ENCODE measurements at places on chromosomes 11 and 22.
A peak's percentile ranks its signal among the peaks of the same experiment; 100 is the strongest.

- DNase-seq = no peak
Observed at GRCh38 chr22:33597274-33597985, 322.8 kb downstream of the LARGE1 start.

GRCh38 chr11:100965346-100965745, 164.3 kb downstream of the PGR start:
- no peak for DNase-seq

DNA sequence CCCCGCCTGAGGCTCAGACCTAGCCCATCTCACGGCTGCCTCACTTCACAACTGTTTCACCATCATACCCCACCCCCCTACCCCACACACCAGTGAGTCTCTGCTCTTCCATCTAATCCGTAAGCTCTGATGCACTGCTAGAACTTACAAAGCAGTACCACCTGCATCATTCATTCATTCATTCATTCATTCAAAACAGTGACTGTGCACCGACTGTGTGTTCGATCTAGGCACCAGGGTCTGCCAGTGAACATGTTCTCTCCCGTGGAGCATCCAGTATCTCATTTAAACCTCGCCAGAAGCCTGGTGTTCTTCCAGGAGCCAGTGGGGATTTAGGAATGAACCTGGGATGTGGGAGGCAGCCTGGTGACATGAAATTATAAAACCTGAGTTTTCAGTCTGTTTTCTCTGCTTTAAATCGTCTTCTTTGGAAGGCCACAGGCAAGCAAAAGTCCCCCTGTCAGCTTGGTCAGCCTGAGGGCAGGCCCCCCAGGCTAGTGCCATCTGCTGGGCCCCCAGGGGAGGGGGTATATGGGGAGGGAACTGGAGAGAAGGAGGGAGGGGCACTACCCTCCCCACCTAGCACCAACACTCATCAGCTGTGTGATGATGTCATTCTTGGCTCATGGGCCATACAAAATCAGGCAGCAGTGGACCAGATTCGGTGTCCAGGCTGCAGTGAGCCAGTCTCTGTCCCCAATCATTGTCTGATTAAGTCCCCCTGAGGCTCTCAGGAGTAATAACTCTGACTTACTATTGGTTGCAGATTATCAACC, 18.4 kb downstream of the TMPRSS6 start:
- no peak for DNase-seq

- no peak for DNase-seq
Observed at GRCh38 chr11:87739766-87740165, 435.5 kb downstream of the RAB38 start.

- DNase-seq = no peak
Observed at GRCh38 chr11:75264356-75264755, 23.8 kb downstream of the TPBGL start.

DNA sequence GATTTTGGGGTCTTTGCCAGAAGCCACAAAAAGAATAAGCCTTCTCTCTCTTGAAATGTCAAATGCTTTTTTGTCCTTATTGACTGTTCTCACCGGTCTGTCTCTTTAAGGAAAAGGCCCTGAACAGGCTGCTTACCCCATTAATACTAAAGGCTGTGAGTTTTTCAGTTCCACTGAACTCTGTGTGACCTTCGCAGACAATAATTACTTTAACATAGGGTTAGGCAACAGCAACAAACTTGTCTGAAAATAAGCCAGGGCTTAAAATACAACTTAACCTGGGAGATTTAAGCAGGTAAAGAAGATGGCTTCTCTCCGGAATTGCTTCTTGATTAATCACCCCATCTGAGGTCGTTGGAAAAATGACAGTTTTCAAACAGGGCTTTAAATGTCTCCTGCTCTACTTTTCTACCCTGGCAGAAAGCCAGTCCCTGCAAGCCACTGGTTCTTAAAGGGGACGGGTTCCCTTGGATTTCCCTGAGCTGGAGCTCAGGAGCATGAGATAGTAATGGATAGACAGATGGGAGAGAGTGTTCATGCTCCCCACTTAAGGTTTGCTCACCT, 69.4 kb downstream of the ARL14EP start:
- DNase-seq = no peak

DNA sequence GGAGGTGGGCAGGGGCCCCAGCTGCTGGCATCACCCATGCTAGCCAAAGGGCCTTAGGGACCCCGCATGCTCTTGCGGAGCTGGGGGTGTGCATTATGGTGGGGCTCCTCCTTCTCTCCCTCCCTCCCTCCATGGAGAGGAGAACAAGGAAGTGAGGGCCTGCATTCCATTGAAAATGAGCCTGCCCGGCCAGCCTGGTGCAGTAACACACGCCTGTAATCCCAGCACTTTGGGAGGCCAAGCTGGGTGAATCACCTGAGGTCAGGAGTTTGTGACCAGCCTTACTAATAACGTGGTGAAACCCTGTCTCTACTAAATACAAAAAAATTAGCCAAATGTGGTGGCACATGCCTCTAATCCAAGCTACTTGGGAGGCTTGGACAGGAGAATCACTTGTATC, 22.4 kb downstream of the SNAP29 start:
- DNase-seq = no peak

DNA sequence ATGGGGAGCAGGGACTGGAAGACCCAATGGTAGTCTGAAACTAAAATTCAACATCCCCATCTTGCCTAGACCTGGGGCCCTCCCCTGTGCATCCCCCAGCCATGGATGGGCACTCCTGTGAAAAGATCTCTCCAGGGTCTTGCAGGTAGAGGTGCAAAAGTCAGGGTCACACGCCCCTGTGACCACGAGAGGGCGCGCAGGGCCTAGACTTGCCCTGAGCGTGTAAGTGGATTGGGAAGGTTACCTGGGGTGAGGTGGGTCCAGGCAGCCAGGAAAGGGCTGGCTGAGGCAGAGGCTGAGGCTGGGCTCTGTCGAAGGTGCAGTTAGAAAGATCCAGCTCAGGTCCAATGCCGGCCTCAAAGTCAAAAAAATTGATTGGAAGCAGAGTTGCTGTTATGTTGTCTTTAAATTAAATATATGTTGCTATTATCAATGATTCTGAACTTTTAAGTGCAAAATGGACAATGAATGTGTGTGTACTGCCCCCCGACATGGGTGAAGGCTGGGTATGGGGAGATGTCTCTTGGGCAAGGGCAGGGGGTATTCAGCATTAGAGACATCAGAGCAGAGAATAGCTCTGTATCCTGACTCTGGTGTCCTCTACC, 4.8 kb upstream of the POU2F3 start:
- DNase-seq = no peak

- DNase-seq = no peak
Observed at GRCh38 chr11:32817852-32818183, 11.9 kb upstream of the PRRG4 start.

DNA sequence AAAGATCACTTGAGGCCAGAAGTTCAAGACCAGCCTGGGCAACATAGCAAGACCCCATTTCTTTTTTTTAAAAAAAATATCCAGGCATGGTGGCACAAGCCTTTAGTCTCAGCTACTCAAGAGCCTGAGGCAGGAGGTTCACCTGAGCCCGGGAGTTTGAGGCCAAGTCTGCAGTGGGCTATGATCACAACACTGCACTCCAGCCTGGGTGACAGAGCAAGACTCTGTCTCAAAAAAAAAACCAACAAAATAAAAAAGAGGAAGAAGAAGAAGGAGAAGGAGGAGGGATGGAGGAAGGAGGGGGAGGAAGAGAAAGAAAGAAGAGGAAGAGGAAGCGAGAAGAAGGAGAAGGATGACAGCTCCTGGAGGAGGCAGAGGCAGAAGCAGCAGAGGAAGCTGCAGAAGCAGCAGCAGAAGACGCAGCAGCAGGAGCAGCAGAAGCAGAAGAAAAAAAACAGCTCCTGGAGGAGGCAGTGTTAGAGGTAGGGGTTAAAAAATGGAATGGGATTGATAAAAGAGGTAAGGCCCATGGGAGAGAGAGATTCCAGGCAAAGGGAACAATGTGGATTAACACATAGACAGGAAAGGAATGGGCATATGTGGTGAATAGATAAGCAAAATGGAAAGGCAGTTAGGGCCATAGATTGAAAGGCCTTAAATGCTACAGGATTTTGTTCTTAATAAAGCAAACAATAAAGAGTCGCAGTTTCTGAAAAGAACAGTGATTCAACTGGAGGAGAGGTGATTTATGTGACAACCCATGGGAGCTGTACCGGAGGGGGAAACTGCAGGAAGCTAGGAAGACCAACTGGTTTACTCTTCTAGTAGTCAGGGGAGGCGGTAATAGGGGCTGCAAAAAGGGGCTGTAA, 10.9 kb downstream of the PRCP start:
- no peak for DNase-seq

DNA sequence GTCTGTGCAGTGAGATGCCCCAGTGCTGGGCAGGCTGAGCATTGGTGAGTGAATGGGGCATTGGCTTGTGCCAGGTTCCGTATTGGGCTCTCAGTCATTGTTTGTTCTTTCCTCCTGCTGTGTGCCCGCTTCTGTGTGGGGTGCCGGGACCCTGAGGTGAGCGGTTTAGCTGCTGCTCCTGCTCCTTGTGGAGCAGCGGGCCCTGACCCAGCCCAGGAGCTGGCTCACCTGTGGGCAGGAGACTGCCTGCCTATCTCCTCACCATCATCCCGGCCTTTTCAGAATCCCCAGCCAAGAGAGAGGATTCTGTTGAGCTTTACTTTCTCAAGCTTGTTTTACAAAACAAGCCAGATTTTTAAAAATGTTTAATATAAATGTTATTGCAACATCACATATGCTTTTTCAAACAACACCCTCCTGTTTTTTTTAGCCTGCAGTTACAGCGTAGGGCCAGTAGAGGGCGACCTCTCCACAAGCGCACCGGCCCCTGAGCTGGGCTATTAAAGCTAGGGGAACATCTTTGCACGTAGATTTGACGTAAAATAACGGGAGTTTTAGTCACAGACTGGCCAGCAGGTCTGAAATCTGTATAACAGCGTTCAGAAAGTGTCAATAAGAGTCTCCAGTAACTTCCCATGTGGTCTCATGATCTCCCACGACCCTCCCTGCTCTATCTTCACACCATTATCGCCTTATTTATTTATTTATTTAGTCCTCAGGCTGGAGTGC, 25.1 kb upstream of the RELT start:
- peak; percentile 29 for DNase-seq

DNA sequence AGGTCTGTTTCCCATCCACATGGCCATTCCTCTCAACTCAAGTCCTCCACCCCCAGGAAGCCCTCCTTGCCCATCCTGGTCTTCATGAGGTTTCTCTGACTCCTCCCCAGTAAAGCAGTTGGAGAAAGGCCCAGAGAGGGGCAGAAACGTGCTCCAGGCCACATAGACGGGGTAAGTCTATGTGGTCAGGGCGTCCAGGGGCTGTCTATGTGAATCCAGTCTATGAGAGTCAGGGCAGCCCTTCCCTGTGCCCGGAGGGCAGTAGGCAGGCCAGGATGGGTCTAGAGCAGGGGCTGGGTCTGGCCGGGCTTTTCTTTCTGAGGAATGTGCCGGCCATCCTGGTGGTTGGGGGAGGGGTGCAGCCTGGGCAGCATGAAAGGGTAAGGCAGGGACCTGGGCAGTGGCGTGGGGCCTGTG, 11.7 kb downstream of the GUCD1 start:
- DNase-seq = no peak

- DNase-seq = no peak
Observed at GRCh38 chr11:119873761-119874421, 144.9 kb upstream of the NECTIN1 start.

- no peak for DNase-seq
Observed at GRCh38 chr22:42977569-42977968, 37.4 kb downstream of the PACSIN2 start.

DNA sequence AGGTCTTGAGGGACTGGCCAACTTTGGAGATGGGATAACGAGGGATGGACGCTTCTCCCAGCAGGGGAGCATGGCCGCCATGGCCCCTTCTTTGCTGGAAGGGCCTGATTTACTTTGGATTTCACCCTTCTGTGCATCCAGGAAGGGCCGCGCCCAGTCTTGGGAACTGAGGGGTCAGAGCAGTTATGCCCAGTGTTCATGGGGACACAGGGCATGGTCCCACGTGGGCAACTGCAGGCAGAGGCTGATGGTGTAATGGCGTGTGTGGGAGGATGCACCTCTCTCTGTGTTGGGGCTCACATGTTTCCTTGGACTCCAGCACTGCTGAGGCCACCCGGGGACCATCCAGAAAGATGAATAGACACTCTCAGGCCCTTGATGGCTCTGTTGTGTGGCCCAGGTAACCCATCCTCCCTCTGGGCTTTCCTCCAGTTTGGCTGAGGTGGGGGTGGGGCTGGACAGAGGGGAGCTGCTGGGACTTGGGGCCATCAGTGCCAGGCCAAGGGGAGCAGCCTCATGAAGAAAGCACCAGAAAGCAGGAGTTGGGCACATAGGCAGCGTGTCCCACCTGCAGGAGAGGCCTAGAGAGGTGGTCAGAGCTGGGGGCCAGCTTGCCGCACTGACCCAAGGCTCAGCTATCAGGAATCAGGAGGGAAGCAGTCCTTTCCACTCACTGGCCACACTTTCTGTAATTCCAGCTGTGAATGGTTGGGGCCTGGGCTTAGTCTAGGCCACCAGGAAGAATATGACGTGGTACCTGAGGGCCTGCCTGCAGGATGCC, 1033.9 kb downstream of the TBC1D22A start:
- no peak for DNase-seq

- DNase-seq = no peak
Observed at GRCh38 chr11:19059833-19060232, 684 bp downstream of the MRGPRX2 start.

DNA sequence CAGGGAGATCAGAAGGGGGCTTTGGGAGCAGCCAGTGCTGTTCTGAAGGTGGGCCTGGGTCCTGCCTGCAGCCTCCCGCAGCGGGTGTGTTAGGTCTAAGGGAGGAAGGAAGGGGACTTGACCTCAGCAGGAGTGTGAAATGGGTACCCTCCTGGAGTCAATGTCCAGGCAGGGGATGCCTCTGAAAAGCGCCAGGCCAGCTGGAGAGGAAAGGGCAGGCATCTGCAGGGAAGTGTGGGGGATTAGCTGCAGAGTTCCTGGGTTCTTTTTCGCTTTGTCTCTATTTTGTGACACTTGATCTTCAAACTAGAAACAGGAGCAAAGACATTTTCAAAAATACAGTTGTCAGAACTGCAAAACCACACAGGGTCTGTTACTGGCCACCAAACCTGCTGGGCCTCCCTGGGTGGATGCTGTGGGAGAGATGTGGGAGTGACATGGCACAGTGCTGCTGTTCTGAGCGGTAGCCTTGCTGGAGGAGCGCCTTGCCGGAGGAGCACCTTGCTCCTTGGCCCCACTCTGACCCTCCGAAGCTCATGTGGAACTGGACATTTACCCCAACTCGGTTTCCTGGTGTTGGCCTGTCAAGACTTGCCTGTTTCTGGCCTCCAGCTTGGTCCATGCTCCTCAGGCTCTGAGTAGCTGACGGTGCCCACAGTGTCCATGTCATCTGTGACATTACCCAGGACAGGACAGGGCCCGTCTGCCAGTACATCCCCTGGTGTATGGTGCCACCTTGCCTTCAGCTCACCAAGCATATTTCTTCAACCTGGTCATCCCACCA, 25.9 kb downstream of the MED15 start:
- no peak for DNase-seq
